Subcutaneous preadipocyte (primary cell): ENCODE measurements at places on chromosomes 6 and 20. TPM values are rescaled to one million over a fixed set of nuclear protein-coding genes. Genes with fewer than 3 reads are reported as not detected.

TNFRSF6B gene
- 8.2 and 10.7 TPM in 2 replicates for total RNA-seq

RBPJL gene
- total RNA-seq = not detected in 2 replicates

STX11 gene
- total RNA-seq = 1.5 and 1.6 TPM in 2 replicates

HLA-DQA1 gene
- not detected in 2 replicates for total RNA-seq

PCSK2 gene
- total RNA-seq = not detected in 2 replicates

ZNF512B gene
- total RNA-seq = 8.1 and 8.8 TPM in 2 replicates

RSPO4 gene
- not detected in 2 replicates for total RNA-seq

ARMH2 gene
- not detected in 2 replicates for total RNA-seq

LY6G6C gene
- total RNA-seq = not detected in 2 replicates

TRPC4AP gene
- 65.0 and 75.5 TPM in 2 replicates for total RNA-seq

C6orf132 gene
- total RNA-seq = 4.5 and 5.5 TPM in 2 replicates
